ENCODE measurements at places on chromosomes 6 and 20.

DNA sequence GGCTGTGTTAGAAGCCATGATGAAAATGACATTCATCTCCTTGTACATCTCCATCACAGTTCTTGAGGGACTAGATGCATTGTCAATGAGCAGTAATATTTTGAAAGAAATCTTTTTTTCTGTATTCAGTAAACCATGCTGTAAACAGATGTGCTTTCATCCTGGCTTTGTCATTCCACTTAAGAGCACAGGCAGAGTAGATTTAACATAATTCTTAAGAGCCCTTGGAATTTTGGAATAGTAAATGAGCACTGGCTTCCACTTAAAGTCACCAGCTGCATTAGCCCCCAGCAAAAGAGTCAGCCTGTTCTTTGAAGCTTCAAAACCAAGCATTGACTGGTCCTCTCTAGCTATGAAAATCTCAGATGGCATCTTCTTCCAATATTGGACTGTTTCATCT is 197.8 kb upstream of the HDDC2 start:
- no peak for DNase-seq

GRCh38 chr6:144723431-144723830 is 438.3 kb downstream of the UTRN start:
- DNase-seq = no peak

DNA sequence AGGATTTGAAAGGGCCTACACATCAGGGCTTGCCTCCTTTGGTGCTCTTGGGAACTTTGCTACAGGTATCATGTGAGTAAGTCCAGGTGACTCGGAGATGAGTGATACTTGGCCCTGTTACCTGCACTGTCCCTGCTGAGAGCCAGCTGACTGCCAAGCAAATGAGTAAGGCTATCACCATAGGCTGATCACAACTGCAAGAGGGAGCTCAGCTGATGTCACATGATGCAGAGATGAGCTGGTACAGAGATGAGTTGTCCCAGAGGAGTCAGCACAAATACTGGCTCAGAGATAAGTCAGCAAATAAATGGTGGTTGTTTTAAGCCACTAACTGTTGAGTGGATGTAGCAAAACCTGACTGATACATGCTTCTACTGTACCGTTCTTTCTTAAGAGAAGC is 41.4 kb downstream of the LAMP5 start:
- DNase-seq = no peak

GRCh38 chr6:170021579-170021978 is 269.3 kb downstream of the DLL1 start:
- no peak for DNase-seq

GRCh38 chr20:18056174-18057100 is 1.3 kb downstream of the OVOL2 start:
- no peak for DNase-seq

GRCh38 chr6:72820906-72821305 is 199.0 kb downstream of the KCNQ5 start:
- DNase-seq = no peak

GRCh38 chr6:137756788-137757187 is 110.3 kb upstream of the TNFAIP3 start:
- DNase-seq = no peak

- DNase-seq = peak; percentile 20
Observed at GRCh38 chr6:152642578-152643375, 5.6 kb upstream of the SYNE1 start.

- DNase-seq = peak; percentile 77
Observed at GRCh38 chr6:113530769-113531168, 326.4 kb upstream of the MARCKS start.

DNA sequence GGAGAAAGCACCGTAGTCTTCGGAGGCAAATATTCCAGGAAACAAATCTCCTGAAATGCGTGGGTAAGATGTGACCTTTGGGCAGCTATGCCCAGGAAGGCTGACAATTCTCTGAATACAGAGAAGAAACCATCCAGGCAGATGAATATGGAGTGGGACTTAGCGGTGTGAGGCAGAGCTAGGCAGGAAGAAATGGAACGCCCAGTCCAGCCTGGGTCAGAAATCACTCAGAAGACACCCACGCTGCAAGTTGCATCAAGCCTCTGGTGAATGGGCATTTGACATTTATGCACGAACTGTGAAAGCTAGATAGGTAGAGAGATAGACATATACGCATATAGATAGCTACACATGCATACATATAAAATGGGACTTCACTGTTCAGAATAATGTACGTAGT is 498.5 kb downstream of the QKI start:
- DNase-seq = no peak

GRCh38 chr6:26027491-26028211 is 59.6 kb upstream of the HFE start:
- no peak for DNase-seq

- DNase-seq = no peak
Observed at GRCh38 chr20:24823176-24823784, 125.8 kb upstream of the CST7 start.

DNA sequence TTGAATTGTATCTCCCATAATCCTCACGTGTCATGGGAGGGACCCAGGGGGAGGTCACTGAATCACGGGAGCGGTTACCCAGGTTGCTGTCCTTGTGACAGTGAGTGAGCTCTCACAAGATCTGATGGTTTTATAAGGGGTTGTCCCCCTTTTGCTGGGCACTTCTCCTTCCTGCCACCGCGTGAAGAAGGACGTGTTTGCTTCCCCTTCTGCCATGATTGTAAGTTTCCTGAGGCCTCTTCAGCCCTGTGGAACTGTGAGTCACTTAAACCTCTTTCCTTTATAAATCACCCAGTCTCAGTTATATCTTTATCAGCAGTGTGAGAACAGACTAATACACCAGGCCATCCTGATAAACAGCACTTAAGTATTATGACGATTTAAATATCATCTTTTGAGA is 9.0 kb upstream of the MRGBP start:
- DNase-seq = no peak

- DNase-seq = peak; percentile 91
Observed at GRCh38 chr20:32474967-32475811, 109.9 kb downstream of the NOL4L start.

DNA sequence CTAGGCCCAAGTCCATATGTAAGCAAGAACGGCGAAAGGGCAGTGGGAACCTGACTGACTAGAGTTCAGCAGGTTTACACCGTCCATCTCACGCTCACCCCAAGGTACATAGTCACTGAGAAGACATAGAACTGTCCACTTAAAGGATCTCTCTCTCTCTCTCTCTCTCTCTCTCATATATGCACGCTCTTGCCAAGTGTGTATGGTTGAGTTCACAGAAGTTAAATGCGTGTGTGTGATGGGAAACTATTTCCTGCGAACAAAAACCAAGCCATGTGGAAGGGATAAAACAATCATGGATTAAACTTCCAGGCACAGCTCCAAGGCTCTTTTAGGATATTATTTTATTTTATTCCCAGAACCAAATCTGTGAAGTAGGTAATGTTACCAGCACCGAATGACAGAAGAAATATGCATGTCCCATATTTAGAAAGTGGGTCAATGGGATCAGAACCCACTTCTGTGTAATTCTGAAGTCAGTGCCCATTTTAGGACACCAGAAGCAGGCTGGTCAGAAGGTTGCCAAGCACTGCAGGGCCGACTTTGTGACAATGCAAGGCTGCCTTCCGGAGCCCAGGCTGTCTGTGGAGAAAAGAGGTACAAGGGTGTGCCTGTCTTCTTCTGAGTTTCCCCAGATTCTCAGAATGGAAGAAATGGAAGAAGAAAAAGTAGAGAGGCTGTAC is 49.2 kb upstream of the MAP7 start:
- peak; percentile 64 for DNase-seq

- DNase-seq = no peak
Observed at GRCh38 chr20:22962567-22963439, 72.3 kb upstream of the SSTR4 start.

- DNase-seq = no peak
Observed at GRCh38 chr6:34973547-34974248, 84.6 kb downstream of the ANKS1A start.

- no peak for DNase-seq
Observed at GRCh38 chr20:59988141-59988540, 29.9 kb downstream of the CDH26 start.

GRCh38 chr6:75794954-75795739 is 46.1 kb downstream of the MYO6 start:
- DNase-seq = peak; percentile 9

DNA sequence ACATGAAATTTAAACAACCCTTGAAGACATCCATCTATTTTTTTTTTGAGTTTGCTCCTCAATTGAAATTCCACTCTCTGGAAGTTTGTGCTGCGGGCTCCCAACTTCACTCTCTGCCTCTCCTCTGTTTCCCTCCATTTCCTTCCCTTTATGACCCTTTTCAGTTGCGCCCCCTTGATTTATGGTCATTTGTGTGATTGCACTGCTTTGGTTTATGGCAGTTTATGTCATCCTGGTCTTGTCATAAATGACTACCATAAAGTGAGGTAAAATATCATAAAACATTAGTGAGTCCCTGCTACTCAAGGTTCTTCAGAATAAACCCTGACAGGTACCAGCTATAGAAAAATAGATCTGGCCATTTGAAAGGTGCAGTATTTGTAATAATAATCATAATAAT is 348.3 kb upstream of the ZFP64 start:
- no peak for DNase-seq

- no peak for DNase-seq
Observed at GRCh38 chr6:123610779-123611178, 26.0 kb downstream of the TRDN start.

- DNase-seq = no peak
Observed at GRCh38 chr20:46681032-46681854, 8.0 kb downstream of the TP53RK start.

DNA sequence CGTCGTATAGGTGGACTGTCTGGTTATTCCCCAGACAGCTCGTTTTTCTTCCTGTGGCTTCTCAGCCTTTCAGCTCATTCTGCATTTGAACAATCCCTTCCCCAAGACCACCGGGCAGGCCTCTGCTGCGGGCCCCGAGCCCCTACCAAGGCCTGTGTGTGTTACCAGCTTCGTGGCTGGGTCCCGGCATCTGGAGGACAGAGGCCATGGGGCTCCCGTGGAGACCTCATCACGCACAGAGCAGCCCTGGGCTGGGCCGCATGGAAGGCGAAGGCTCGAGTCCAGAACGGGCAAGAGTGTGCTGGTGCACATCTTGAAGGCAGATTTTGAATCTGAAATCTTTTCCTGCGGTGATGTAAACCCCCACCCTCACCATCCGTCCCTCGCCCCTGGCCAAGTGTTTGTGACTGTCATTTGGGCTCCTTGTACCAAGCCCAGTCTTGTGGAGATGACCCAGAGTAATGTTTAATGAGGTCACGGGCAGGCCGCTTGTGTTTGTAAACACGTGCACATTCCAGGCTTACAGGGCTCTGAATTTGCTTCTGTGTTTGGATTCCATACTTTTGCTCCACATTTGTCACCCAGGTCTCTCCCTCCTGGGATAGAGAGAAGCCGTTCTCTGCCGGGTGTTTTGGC is 119.6 kb downstream of the CDH4 start:
- no peak for DNase-seq

GRCh38 chr6:165605901-165606739 is 56.9 kb downstream of the PDE10A start:
- no peak for DNase-seq

- DNase-seq = no peak
Observed at GRCh38 chr6:23591761-23592160, 534.3 kb upstream of the NRSN1 start.

GRCh38 chr20:37838769-37839431 is 64.0 kb upstream of the VSTM2L start:
- DNase-seq = no peak

DNA sequence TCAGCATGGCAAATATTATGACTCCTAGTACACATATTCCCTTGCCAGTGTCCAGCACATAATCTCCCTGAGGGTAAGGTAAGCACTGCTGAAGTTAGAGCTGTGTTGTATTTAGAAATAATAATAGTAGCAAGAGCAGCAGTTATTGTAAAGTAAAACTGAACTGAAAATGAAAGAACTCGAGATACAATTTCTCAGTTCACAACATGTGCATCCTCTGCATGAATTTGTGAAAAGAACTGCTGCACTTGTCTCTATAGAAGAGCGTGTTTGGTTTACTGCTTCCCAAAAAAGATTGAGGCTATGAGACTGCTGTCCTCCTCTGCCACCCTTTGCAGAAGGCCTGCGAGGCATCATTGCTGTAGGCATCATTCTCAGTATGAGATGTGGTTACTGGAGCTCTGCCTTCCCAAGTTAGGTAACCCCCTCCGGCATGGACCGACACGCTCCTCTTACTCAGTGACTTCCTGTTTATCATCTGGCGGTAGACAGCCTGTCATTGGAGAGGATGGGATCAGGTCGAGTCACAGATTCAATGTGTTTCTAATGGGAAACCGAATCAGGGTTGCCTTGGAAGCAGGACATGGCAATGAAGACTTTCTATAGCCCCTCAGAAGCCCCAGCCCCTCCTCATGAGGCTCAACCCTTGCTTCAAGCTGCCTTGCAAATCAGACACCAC is 48.1 kb downstream of the SLC24A3 start:
- no peak for DNase-seq

GRCh38 chr6:169970306-169970988 is 219.0 kb downstream of the ERMARD start:
- DNase-seq = no peak

- DNase-seq = no peak
Observed at GRCh38 chr6:150576651-150577226, 22.9 kb upstream of the PLEKHG1 start.

GRCh38 chr6:152026291-152026690 is 218.8 kb downstream of the ESR1 start:
- no peak for DNase-seq

DNA sequence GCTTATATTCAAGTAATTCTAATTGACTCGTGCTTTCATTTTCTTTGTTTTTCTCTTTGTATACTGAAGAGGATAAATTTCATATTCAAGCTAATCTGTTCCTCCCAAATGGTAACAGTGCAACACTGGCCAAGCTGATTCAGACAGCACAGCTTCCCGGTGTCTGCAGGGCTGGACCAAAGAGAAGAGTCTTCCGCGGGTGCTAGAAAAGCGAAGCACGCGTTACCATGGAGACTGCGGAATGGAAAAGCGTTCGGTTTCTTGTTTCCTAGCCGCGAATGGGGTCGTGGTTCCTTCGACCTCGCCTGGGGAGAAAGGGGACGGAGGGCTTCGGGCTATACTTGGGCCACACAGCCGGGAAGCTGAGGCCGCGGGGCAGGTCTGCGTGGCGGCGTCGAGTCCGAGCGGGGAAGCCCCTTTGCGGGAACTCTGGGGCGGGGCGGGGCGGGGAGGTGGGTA is 6.2 kb upstream of the ZNF311 start:
- DNase-seq = peak; percentile 60

DNA sequence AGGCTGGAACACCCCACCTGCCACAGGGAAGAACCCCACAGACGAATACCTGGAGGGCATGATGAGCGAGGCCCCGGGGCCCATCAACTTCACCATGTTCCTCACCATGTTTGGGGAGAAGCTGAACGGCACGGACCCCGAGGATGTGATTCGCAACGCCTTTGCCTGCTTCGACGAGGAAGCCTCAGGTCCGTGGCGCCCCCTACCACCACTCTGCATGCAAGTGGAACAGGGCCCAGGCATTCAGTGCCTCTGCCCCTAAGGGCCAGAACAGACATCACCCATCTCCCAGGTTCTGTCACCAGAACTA is 6.6 kb downstream of the MYL9 start:
- DNase-seq = no peak
